RWPE2 (cell line): ENCODE measurements at places on chromosomes 5 and 9.

GRCh38 chr9:38017149-38017884 is 51.7 kb downstream of the SHB start:
- no peak for DNase-seq

GRCh38 chr5:16727755-16728325 is 111.0 kb upstream of the RETREG1 start:
- DNase-seq = no peak

GRCh38 chr9:105264380-105264779 is 19.9 kb downstream of the SLC44A1 start:
- DNase-seq = no peak

- no peak for DNase-seq
Observed at GRCh38 chr9:114469091-114469853, 36.0 kb downstream of the WHRN start.

DNA sequence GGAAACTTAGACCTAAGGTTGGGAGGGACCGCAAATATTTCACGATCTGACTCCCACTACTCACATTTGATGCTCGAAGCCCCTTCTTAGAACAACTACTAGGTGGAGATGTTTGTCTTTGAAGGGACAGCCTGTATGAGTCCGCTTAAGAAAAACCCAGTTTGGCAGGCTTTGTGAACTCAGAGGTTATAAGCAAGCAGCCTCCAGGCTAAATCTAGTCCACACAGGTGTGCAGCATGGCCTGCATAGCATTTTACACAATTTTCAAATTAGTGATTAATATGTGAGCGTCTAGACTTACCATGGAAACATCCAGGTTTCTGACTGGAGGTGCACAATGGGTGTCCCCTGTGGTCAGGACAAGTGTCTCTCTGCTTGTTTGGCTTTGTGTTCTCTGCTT is 127.1 kb downstream of the KIF4B start:
- no peak for DNase-seq

DNA sequence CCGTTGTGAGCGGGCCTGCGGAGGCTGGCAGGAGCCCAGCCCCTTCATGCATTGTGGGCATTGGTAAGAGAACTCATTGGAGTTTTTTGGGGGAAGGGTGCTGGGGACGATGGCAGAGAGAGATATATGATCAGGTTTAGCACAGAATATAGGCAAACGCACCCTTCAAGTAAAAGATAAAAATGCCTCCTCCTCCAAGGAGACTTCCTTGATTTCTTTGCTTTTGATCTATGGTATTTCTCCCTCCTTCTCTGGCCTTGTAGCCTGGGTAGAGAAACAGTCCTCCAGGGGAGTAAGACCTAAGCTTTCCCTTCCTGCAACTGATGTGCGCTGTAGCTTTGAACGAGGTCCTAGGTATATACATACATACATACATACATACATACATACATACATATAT is 960 bp upstream of the PPARGC1B start:
- no peak for DNase-seq

DNA sequence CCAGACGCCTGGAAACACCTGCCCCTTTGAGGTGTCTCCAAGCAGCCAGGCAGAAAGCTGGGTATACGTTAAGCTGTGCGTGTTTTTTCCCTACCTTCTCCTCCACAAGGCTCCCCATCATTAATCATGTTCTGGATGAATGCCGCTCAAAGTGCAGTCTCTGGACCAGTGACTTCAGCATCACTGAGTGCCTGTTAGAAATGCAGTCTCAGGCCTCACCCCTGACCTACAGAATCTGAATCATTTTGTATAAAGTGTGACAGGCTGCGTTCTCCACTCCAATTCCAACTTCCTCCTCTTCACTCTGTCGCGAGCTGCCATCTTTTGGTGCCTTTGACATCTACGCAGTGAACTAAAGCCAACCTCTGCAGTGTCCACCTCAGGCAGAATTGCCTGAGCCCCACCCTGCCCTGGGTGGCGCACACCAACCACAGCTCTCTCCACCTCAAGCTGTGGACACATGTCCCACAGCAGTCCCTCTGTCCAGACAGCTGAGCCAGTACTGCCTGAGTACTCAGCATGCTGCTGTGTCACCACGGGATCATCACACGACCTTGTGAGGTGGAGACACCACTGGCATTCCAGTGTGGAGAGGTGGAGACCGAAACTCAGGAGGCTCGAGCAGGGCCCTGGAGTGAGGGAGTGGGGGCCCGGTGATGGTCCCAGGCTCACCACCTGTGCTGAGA is 14.2 kb downstream of the PTPN3 start:
- DNase-seq = no peak

DNA sequence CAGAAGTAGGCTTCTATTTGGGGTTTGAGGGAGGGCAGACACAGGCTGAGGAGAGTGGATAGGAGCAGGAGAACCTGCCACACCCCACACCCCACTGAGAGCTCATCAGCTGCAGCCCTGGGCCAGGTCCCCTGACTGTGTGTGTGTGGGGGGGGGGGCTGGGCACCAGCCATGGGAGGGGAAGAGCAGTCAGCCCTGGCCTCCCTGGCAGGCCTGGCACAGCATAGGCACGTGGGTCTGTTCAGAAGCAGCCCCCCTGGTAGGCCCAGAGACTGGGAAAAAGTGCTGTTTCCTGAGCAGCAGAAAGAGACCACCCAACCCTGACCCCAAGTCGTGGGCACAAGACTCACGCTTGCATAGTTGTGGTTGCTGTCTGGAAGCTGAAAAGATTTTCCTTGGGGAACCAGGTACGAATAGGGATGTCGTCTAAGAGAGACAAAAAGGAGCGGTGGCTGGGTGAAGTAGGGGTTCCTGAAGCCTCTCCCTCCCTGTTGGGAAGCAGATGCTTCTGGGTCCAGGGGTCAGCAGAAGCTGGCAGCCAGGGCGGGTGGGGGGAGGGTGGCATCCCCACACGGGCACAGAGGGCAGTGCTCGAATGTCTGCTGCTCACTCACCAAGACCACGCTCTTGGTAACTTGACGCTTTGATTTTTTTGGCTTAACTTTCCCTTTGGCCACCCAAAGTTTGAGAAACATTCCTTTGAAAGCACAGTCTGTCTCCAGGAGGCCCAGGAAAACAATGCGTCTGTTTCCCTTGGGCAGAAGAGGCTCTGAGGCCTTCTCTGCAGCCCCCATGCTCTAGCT is 2.9 kb downstream of the NSMF start:
- no peak for DNase-seq

DNA sequence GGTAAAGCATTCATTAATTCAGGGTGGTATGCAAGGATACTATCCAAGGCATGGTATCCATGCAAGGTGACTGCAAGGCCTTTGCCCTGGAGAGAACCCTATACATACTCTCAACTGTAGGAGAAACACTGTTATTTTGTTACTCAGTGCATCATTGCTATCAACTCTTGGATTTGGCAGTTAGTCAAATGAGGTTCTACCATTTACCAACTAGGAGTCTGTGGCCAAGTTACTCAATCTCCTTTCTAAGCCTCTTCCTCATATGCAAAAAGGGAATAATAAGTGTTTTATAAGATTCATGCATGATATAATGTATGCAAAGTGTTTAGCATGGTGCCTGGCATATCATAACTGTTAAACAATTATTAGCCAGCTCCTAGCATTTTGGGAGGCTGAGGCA is 4.0 kb downstream of the PCDHGC3 start:
- DNase-seq = no peak

DNA sequence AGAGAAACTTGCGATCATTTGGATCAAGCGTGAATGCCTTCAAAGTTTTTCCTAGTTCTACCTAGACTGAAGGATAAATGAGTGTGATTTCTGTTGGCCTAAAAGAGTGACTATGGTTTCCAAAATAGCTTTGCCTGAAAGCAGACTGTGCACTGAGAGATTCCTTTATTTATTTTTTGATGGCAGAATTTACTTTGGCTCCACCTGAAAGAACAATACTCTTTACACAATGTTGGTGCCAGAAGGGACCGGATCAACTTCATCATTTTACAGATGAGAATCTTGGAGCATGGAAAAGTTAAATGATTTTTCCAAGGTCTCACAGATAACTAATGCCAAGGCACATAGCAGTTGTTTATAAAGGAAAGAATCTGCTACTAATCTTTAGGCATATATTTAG is 199.6 kb downstream of the KCTD16 start:
- DNase-seq = no peak

DNA sequence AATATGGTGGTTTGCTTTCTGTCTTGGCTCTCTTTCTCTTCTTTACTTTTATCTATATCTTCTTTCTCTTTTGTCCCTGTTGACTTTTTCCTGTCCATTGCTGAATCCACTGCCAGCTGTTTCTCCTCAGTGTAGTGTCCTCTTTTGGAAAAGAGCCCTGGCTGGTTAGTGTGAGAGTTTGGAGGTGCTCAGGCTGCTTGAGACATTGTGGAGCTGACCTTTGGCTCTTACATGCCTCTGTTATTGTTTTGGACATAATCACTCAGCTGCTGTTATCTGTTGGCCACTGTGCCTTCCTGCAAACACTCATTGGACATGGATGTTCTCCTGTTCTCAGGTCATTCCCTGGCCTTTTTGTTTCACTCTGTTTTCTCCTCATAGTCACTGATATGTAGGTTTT is 295.4 kb upstream of the RIOK2 start:
- no peak for DNase-seq

GRCh38 chr9:92064711-92065110 is 50.5 kb downstream of the SPTLC1 start:
- no peak for DNase-seq

DNA sequence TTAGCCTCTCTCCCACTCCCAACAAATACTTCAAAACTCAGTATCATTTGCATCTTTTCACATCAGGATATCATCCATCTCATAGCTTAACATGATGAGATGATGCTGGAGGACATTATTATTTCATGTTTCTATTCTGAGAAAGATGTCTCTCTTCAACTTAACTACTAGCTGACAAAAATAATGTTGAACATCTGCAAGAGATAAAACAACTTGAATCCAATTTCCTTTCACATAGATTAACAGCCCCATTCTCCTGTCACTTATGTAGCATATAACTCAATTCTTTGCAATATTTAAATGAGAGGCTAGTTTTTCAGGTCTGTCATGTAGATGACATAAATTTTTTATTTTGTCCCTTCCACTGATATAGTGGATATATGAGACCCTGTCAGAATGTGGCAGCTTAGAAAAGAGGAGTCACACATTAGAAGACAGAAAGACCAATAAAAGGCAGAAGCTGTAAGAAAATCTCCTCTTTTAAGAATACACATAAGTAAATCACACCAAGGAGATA is 239.2 kb upstream of the KIF2A start:
- DNase-seq = no peak

- DNase-seq = no peak
Observed at GRCh38 chr9:132518626-132519025, 63.8 kb upstream of the BARHL1 start.

GRCh38 chr5:200985-201384 is 9.7 kb downstream of the LRRC14B start:
- no peak for DNase-seq
